ENCODE measurements at places on chromosomes 1 and 21.

GRCh38 chr1:114093624-114094362, 59.9 kb downstream of the SYT6 start:
- DNase-seq: no peak

- no peak for DNase-seq
These were observed 19.2 kb downstream of the FMO2 start for GRCh38 chr1:171204296-171204695.

GRCh38 chr1:110135666-110136065, 14.6 kb upstream of the SLC6A17 start:
- no peak for DNase-seq

DNA sequence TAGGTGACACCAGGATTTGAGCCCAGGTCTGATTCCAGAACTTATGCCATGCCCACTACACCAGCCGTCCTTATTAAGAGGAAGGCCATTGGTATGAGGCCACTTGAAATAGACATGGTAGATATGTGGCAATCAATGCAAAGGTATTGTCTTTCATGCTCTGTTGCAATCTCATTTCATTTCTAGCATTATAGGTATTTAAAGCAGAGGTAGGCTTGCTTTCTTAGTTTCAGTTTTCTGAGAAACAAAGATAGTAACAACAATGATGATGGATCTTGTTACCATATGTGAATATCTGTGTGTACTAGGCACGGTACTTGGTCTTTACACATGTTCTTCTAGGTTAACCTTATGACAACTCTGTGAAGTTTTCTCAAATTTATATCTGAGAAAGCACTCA, 113.1 kb downstream of the FGGY start:
- no peak for DNase-seq

DNA sequence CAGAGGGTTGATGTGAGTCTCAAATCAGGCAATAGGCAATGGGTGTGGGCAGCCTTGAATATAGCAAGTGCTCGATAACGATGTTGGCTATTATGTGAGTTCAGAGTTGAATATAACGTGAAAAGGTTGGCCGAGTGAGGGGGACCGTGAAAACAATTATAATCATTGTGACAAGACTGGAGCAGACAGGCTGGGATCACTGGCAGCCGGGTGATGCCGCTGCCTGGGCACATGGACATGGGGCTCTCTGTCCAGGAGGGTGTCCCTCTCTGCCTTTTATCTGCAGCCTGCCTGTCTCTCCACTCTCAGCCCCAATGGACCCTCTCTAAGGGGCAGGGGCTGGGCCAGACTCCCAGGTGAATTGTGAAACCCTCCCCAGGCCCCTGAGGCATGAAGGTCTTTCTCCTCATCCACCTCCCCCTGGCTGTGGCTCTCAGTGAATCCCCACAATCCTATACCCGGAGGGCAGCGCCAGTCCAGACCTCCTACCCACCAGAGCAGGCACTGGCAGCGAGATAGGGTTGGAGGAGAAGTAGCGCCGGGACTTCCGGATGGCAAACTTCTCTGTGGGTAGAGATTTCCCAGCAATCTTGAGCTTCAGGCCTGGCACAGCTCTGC, 36.4 kb downstream of the TTC39A start:
- DNase-seq: no peak

DNA sequence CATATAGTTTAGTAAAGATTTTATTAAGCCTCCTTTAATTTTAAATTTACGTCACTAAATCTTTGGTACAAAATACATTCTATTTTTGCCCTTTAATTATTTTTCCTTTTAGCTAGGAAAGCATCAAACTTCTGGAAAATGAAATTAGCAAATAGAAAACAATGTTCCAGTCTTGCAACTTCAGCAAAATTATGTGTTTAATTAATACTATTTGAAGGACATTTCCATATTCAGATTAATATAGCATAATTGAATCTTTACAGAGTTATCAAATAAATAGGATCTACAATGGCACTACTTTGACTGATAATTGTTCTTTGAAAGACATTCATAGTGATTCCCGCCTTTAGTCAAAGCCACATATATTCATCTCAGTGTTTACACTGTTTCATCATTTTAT, 904.2 kb downstream of the KCNT2 start:
- DNase-seq: no peak

DNA sequence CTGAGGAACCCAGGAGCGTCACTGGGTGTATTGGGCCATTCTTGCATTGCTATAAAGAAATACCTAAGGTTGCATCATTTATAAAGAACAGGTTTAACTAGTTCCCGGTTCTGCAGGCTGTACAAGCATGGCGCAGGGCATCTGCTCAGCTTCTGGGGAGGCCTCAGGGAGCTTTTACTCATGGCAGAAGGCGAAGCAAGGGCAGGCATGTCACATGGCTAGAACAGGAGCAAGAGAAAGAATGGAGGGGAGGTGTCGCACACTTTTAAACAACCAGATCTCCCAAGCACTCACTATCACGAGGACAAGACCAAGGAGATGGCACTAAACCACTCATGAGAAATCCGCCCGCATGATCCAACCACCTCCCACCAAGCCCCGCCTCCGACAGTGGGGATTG, 65.2 kb downstream of the PSMG1 start:
- DNase-seq: no peak

DNA sequence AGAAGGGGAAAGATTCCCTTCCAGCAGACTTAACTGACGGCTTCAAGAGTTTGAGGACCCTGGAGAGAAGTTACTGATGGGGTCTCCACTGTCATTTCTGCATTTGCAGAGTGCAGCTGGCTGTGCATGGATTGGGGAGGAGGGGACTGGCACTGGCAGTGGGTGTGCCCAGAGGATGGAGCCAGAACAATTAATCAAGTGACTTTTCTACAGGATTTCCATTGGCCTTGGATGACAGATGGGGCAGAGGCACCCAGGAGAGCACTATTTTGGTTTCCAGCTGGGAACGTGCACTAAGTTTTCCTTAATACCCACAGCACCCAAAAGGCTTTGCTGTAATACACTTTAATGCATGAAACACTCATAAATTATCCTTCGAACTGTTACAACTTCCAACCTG, 1.3 kb downstream of the NGF start:
- no peak for DNase-seq

GRCh38 chr1:247906504-247907047, 11.2 kb downstream of the OR2W3 start:
- DNase-seq: no peak
